Foreskin fibroblast (primary cell): ENCODE measurements at places on chromosomes 6 and 20.
A peak's percentile ranks its signal among the peaks of the same experiment; 100 is the strongest.

- no peak for DNase-seq
Measured at GRCh38 chr20:20603339-20603990, 109.0 kb downstream of the RALGAPA2 start.

- no peak for DNase-seq
Measured at GRCh38 chr20:20414640-20415220, 46.8 kb downstream of the INSM1 start.

- DNase-seq, result peak; percentile 10
Measured at GRCh38 chr6:168851460-168852375, 401.9 kb downstream of the THBS2 start.

DNA sequence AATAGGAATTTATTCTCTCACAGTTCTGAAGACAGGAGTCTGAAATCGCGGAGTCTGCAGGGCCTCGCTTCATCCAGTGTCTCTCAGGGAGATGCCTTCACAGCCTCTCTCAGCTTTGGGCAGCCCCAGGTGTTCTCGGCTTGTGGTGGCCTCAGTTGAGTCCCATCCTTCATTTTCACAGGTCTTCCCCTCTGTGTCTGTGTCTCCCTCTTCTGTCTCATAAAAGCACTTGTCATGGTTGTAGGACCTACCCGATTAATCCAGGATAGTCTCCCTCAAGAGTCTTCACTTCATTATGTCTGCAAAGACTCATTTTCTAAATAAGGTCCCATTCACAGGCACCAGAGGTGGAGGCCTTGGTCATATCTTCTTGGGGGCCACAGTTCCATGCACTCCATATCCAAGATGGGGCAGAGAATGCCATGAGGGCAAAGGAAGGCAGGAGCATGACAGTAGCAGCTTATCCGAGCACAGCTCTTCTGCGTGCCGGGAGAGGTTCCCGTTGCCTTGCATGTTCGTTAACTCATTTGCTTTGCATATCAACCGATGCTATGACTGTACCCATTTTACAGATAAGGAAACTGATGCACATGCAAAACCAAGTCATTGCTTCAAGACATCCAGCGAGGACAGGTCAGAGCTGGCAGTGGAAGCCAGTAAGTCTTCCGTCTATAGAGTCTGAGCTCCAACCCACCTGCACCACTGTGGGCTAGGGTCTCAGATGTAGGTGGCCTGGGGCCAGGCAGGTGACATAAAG lies 363.8 kb upstream of the SULF2 start:
- DNase-seq, result no peak

DNA sequence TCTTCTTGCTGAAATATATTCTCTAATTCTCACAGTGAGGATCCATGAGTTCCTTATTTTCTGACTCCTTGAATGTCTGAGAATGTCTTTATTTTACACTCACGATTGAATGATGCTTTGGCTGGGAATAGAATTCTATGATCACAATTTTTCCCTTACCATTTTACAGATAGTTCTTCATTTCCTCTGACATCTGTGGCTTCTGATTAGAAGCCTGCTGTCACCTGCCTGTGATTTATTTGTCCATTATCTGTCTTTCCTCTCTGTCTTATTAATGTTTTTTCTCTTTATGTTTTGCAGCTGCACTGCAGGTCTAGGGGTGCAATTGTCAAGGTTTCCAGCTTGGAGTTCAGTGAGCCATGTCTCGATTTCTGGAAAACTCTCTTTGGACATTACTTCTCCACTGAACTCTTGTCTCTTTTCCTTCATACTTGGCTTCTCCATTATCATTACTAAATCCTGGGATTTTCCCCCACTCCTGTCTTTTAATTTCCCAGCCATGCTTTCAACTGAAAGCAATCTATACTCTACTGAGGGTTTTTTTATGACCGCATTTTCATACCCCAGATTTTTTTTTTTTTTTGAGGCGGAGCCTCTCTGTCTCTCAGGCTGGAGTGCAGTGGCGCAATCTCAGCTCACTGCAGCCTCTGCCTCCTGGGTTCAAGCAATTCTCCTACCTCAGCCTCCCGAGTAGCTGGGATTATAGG lies 121.2 kb upstream of the PRND start:
- no peak for DNase-seq

DNA sequence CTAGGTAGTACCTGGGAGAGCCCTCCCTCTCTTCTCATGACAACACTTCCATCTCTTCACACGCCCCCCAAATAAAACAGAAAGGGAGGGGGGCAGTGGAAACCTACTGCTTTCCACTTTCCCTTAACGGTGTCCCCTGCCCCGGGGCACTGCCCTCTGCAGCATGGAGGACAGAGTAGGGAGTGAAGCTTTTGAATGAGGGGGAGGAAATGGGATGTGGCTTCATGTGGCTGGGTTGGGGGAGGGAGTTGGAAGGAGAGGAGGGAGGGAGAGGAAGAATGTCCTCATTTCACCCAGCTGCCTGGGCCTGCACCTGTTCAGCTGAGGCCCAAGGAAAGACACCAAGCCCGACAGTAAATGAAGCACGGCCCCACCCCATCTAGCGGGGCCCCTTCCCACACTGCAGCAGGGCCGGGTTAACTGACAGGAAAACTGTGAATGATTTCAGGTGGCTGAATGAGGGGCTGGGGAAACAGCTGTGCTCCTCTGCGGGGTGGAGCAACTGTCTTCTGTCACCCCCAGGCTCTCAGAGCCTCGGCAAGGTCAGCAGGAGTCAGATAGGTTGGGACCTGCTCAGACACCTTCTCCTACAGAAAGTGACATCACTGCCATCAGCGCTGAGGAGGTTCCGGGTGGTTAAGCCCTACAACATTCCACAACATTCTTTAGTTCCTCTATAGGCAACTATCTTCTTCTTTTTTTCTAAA lies 40.0 kb upstream of the TAF8 start:
- DNase-seq, result no peak

GRCh38 chr6:107144014-107144413 lies 28.7 kb upstream of the BEND3 start:
- no peak for DNase-seq

GRCh38 chr6:139473231-139473701 lies 98.8 kb upstream of the CITED2 start:
- no peak for DNase-seq

DNA sequence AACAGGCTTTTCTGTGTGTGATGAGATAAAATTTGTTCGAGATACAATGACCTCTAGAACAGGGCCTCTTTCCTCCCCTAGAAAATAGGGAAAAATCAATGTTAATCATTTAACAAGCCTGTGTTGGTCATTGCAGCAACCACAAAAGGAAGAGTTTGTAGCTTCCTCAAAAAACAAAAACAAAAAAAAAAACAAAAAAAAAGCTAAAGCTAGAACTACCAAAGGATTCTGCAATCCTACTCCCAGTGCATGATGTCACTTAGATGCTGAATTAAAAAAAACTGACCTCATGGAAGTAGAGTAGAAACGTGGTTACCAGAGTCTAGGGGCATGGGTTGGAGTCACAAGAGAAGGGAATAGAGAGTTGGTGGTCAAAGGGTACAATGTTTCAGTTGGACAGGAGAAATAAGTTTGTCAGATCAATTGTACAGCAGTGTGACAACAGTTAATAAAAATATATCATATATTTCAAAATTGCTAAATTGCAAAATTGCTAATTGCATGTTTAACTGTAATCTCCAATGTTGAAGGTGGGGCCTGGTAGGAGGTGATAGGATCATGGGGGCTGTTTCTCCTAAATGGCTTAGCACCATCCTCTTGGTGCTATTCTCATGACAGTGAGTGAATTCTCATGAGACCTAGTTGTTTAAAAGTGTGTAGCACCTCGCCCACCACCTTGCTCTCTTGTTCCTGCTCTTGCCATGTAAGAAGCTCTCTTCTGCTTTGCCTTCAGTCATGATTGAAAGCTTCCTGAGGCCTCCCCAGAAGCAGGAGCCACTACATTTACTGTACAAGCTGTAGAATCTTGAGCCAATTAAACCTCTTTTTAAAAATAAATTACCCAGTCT lies 163.4 kb upstream of the SIM1 start:
- no peak for DNase-seq

- DNase-seq, result no peak
Measured at GRCh38 chr6:25136854-25137253, 142.3 kb upstream of the CARMIL1 start.

DNA sequence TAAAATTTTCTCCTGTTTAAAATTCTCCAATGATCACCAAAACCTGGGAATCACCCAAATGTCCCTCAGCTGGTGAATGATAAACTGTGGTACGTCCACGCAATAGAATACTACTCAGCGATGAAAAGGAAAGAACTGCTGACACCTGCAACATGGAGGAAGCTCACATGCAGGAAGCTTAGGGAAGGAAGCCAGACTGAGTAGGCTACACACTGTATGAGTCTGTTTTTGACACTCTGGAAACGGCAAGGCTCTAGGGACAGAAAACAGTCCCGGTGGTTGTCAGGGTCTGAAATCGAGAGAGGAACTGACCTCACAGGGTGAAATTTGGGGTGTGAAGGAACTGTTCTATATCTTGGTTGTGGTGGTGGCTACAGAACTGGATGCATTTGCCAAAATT lies 25.2 kb upstream of the TLDC2 start:
- DNase-seq, result no peak

DNA sequence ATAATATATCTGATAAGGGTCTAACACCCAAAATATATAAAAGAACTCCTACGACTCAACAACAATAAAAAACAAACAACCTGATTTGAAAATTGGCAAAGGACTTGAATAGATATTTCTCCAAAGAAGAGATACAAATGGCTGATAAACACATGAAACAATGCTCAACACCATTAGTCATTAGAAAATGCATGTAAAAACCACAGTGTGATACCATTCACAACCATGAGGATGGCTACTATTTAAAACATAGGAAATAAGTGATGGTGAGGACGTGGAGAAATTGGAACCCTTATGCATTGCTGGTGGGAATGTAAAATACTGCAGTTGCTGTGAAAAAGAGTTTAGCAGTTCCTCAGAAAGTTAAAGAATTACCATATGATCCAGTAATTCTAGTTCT lies 41.4 kb downstream of the PTGIS start:
- no peak for DNase-seq

- DNase-seq, result peak; percentile 7
Measured at GRCh38 chr6:145588981-145589380, 146.3 kb downstream of the EPM2A start.

DNA sequence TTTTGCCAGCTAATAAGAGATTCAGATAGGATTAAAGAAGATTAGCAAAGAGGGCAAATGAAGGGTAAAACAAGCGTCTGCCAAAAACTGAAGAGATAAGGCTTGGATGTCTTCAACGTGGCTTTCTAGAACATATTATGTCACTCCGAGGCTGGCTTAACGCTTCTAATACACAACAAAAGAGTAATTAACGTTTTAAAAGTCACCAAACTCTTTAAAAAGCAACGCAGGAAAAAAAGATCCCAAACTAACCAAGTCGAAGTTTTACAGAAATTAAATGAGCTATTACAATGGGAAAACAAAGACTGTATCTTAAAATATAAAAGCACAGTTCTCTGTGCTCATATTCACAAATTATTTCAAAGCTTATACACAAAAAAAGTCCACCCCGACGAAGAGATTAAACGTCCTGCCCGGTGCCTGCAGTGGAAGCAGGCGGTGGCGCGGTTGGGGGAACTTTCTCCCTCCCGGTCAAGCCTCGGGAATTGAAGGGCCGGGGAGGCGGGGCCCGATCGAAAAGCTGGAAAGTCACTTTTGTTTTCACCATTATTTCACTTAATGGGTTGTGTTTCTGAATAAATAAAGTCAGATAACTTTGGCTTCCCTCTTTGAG lies 1.2 kb downstream of the MAK start:
- DNase-seq, result peak; percentile 53

GRCh38 chr6:4977468-4977867 lies 26.4 kb downstream of the RPP40 start:
- no peak for DNase-seq

GRCh38 chr6:146028252-146028795 lies 538 bp upstream of the GRM1 start:
- DNase-seq, result peak; percentile 77

DNA sequence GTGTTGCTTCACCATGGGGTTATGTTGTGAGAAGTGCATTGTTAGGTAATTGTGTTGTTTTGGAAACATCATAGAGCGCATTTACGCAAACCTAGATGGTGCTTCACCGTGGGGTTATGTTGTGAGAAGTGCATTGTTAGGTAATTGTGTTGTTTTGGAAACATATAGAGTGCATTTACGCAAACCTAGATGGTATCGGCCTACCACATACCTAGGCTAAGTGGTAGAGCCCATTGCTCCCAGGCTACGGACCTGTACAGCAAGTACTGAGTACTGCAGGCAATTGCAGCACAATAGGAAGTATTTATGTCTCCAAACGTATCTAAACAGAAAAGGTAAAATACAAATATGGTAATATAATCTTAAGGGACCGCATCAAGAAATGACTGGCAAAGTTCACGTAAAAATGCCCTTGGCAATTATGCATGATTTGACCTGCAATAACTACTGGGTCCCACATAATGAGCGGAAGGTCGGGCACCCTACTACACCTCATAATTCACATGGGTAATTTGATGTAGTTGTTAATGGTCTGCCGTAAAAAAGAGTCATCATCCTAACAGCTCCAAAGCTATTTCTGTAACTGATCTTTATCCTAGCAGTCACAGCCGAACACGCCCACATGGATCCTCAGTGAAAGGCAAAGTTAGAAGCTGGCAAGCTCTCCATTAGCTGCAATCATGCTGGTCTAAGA lies 76.0 kb downstream of the RSPH3 start:
- no peak for DNase-seq

DNA sequence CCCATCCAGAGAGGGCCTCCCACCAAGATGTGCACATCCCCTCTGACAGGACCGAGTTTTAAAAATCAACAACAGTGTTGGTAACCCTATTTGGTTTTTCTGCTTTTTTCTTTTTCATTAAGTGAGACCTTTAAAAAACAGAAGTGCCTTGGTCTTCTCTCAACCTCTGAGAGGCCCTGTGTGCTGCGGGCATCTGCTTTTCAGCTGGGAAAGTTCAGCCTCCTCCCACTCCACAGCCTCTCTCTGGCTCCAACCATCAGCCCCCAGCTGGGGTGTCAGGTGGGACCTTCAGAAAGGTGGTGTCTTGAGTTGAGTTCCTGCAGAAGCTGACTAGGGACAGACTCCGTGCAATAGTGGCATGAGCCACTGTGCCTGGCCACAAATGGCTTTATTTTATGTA lies 64.6 kb upstream of the ZMYND8 start:
- DNase-seq, result no peak

DNA sequence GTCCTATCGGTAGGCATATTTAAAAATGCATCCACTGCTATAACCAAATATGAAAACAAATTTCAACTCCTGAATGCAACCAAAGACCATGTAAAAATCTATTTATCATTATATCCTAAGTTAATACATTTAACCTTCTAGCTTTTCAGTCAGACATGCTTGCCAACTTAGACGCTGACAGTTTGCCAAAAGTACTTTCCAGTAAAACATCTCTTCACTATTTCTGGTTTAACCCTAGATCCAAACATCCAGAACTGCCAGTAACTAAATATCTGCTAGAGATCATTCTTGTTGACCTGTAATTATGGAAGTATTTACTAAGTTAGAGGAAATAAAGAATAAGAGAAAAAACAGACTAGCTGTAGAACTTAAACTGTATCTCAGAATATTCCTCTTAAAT lies 210.2 kb upstream of the THEMIS start:
- DNase-seq, result no peak

GRCh38 chr6:108123946-108124345 lies 41.9 kb upstream of the NR2E1 start:
- no peak for DNase-seq

GRCh38 chr6:26507658-26508057 lies 7.6 kb downstream of the BTN1A1 start:
- DNase-seq, result no peak
